ENCODE measurements at places on chromosomes 5 and 9. TPM values are rescaled to one million over a fixed set of nuclear protein-coding genes. Genes with fewer than 3 reads are reported as not detected.

SPINK4 gene
- total RNA-seq, result not detected

GRCh38 chr5:140883373-140883772, 1.4 kb downstream of the PCDHA13 start:
- DNase-seq, result no peak

DNA sequence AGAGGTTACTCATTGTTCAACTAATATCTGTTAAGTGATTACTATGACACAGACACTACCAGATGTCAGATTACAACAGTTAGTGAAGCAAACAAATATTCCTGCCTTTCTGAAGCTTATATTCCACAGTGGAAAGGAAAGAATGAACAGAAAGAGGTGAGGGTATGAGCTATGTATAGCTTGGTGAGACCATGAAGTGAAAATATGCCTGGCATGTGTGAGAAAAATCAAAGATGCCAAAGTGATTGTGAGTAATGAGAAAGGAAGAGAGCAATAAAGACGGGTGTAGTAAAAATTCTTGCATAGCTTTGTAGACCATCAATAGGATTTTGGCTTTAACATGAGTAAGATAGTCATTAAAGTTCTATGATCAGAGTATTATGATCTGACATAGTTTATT, 734.5 kb upstream of the NUDT12 start:
- no peak for DNase-seq

DNA sequence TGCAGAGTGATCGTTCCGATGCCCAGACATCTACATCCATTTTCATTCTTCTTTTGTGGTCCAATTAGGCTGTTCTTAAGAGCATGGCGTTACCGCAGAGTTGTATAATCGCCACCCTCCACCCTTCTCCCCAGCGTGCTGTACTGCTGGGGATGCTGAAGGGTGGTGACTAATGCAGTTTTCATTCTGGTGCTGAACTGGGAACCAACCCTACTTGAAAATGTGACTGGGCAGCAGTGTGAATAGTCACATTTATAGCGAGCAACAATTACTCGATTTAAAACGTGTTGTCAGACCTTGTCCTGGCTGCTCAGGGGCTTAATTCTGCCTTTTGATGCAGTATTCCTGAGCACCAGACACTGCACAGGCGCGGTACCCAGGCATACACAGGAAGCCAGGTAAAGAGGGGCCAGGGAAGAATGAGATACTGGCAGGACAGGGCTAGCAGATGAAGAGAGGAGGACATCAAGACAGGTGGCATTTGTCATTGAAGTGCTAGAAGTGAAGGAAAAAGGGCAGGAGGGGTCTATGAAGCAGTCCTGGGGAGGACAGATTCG, 719 bp upstream of the ISCA1 start:
- no peak for DNase-seq

WDR38 gene
- total RNA-seq, result not detected

DNA sequence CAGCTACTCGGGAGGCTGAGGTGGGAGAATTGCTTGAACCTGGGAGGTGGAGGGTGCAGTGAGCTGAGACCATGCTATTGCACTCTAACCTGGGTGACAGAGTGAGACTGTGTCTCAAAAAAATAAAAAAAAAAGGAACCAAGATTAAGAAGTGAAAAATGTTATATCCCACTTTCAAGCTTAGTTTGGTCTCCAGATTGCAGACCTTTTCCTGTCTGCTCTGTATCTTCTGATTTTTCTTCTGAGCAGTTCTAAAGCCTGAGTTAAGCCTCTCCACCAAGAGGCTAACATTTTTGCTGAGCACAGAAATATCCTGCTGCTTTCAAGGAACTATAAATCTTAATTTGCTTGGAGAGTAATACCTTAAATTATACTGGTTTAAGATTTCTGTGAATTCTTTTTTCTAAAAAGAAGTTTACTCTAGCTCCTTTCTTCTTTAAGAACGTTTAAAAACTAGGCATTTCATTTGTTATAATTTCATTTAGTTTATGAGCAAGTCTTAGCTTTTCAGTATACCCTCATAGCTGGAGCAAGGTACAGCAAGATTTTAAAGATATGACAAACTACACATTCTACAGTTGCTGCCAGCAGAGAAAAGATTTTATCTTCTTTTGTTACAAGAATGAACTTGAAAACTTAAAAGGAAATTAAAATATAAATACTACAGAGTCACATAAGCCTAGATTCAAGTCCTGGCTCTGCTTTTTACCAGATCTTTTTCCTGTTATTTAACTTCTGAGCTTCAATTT, 55.0 kb downstream of the GARNL3 start:
- no peak for DNase-seq

- DNase-seq, result no peak
Measured at GRCh38 chr5:68408345-68408871, 192.9 kb downstream of the PIK3R1 start.

SPINK13 gene
- not detected for total RNA-seq

- DNase-seq, result no peak
Measured at GRCh38 chr9:34069831-34070230, 21.1 kb upstream of the UBAP2 start.

DNA sequence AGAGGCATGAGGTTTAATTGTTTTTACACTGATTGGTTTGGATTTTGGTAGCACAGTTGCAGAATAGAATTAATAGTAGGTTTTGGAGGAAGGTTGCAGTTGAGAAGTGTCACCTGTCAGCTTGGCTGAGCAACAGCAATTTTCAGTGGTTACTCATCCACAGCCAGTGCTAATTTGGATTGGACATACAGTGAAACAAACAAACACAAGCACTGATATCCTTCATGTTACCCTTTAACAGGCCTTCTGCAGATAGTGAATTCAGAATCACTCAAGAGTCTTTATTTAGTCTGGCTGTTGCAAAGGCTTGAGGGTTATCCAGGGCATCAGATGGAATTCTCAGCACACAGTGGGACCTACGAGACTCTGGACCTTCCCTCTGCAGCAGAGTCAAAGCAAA, 31.8 kb upstream of the POU4F3 start:
- DNase-seq, result no peak

GRCh38 chr5:170993476-170993875, 131.7 kb downstream of the RANBP17 start:
- no peak for DNase-seq

KCTD16 gene
- total RNA-seq, result 0.16 TPM

- DNase-seq, result peak; percentile 91
Measured at GRCh38 chr5:147098233-147098790, 136.5 kb upstream of the STK32A start.

- DNase-seq, result no peak
Measured at GRCh38 chr9:135413461-135413860, 66.1 kb upstream of the PPP1R26 start.

GRM6 gene
- not detected for total RNA-seq

GRCh38 chr9:35827486-35827885, 1.0 kb downstream of the FAM221B start:
- DNase-seq, result no peak

DNA sequence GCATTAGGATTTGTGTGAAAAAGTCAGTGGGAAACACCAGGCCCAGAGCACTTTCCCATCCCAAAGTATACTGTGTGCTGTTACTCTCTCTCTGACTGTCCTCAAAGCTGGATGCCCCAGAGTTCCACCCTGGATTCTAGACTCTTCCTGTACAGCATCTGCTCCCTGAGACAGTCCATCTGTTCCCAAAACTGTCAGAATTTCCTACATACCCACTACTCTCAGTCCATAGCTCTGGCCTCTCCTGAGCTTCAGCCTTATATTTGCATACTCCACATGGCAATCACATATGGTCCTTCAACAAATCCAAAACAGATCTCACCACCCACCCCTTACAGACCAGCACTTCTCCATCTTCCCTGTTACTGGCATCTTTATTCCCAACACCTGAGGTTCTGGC, 9.5 kb downstream of the ELP1 start:
- DNase-seq, result no peak

ASPN gene
- total RNA-seq, result not detected

DNA sequence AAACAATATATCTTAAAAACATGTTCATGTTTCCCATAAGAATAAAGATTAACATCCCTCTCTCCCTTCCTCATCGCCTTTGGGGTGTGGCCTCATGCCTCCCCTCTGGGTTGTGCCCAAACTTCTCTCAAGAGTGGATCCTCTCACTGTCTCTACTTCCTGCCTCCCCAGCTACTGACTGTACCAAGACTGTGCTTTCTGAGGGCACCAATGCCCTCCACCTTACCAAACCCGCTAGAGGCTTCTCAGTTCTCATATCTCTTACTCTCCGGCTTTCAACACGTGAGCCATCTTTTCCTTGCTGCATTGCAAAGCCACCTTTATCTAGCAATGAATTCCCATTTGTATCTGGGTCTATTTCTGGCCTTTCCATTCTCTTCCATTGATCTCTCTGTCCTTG, 34.4 kb upstream of the KCNIP1 start:
- DNase-seq, result no peak

DNA sequence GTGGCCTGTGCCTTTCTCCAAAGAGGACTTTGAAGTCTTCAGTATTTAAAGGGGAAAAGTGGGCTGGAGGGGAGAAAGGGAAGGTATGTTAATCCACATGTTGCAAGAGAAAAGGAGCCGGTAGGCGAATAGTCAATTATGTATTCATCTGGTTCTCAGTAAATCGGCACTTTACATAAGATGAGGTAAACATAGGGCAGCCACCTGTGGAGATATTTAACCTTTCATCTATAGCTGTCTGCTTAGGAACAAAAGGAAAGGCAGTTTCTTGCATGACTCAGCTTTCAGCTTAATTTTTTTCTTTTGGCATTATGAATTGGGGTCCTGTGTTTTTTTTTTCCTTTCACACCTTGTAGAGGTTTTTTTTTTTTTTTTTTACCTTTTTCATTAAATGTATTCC, 42.2 kb downstream of the FGD3 start:
- peak; percentile 90 for DNase-seq

DNA sequence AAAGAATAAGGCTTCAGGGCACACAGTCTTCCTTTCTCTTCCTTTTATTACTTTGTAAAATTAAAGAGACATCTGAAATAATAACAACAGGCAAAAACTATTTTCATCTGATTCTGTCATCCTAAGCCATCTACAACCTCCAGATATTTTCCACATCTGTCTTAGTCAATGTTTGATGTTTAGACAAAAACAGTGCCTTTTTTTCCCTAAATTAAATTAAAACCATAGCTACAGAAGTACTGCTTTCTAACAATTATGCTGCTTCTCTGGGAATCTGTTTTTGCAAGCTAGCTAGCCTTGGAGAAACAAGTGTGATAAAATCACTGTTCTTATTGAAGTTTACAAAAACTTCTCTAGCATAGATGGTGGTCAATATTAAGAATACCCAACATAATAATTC, 95.4 kb downstream of the KIAA0825 start:
- DNase-seq, result no peak

GRCh38 chr5:156991714-156992113, 28.7 kb upstream of the TIMD4 start:
- no peak for DNase-seq

OR1Q1 gene
- total RNA-seq, result not detected

- DNase-seq, result no peak
Measured at GRCh38 chr5:6455571-6456200, 7.0 kb downstream of the UBE2QL1 start.

DNA sequence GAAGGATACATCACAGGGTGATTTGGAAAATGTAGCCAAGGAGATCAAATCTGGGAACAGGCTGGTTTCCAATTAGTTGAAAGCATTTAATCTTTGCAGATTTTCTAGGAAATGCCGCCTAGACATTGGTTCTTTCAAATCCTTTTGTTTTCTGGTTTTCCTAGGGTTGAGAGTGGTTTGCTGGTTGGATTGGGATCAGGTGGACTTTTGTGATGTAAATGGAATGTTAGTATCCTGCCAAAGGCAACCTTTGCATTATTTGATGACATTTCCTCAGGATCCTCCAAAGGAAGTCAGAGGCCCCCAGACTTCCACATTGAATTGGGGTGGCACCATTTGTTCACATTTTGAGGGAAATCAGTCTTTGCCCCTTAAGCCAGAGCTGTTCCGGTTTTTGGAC, 245.5 kb upstream of the RPS23 start:
- peak; percentile 63 for DNase-seq

SHC3 gene
- total RNA-seq, result 2.5 TPM

WDR31 gene
- 0.63 TPM for total RNA-seq

PSMB7 gene
- 255 TPM for total RNA-seq

GRCh38 chr9:89608641-89609335, 4.0 kb downstream of the GADD45G start:
- no peak for DNase-seq

DNA sequence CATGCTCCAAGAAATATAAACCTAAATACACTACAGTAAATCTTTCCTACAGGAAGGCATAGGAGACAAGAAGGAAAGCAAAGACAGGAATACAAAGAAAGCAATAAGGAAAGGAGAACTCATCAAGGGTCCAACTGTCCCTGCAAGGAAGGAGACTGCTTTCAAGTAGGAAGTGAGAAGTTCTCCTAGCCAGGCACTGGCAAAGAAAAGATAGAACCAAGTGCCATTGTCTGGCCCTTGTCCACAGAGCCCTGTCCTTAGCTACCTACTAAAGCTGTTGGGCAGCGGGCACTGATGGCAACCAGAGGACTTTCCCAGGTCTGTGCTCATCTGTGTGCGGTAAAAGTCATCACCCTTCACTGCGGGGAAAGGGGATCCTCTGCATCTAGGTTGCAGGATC, 108.2 kb downstream of the KLHL3 start:
- DNase-seq, result no peak

DNA sequence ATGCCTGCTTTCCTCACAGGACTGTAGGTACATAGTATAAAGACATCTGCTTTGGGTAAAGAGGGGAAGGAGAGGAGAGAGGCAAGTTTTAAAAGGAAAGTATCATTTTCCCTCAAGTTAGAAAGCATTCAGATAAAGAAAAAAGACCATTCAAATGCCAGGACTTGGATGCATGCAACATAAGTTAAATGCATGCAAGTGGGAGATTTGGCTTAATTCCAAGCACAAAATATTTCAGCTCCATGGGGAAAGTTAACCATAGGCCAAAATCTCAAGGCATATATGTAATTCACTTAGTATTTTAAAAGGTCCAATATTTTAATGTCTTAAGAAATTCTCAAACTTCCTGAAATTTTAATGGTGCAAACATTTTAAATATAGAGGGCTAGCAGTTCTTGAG, 36.4 kb downstream of the POU5F2 start:
- no peak for DNase-seq

NPDC1 gene
- 26.2 TPM for total RNA-seq

FBXW2 gene
- total RNA-seq, result 47.6 TPM

CYLC2 gene
- total RNA-seq, result not detected

DNA sequence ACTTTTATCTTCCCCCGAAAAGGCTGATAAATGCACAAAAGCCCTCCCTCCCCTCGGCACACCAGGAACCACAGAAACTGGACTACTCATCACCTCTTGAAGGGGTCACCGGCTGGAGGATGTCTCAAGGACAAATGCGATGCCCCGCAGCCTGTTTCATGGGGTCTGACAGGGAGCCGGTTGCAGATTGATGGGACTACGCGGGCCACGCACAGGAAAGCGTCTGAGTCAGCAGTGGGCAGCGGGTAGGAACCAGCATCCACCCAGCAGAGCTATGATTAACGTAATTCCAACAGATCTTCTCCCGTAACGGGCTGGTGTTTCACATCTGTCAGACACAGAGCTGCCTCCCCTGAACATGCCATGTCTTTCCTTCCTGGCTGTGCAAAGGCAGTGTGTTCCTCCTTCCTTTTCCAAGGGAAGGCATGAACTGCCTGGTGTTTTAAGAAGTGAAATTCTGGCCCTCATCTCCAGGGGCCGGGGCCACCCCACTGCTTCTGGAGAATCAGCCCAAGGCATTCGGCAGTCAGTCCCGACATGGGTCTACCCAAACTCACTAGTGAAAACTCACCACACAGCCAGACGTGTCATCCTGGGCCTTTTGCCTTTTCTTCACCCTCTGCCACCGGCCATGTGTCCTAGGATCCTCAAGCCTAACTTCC, 144.4 kb upstream of the PHYKPL start:
- DNase-seq, result no peak
